ENCODE measurements at places on chromosomes 3 and 15. TPM values are rescaled to one million over a fixed set of nuclear protein-coding genes. Genes with fewer than 3 reads are reported as not detected.

The SLC2A2 gene
- total RNA-seq = 0.12 TPM

The ITPR1 gene
- total RNA-seq = 5.9 TPM

The SMCO1 gene
- total RNA-seq = 0.05 TPM

The ACAN gene
- total RNA-seq = not detected

The EPHA3 gene
- total RNA-seq = 0.20 TPM

The TLR9 gene
- not detected for total RNA-seq

The GPR171 gene
- total RNA-seq = not detected

Measured in M059J (cell line).